Activated naive CD8-positive, alpha-beta T cell treated with anti-CD3 and anti-CD28 coated beads for 36 hours (primary cell): ENCODE measurements at places on chromosomes 13 and 19. TPM values are rescaled to one million over a fixed set of nuclear protein-coding genes. Genes with fewer than 3 reads are reported as not detected.

GRCh38 chr13:20016649-20017364, 58.3 kb downstream of the ZMYM2 start:
- H3K27ac ChIP-seq, result no peak overlapping the region
- H3K4me3 ChIP-seq, result no peak overlapping the region
- no peaks in the 10 kb centered on the region for H3K27me3 ChIP-seq
- H3K4me1 ChIP-seq, result peaks cover 36% of the 10 kb centered on the region
- peaks cover 83% of the 10 kb centered on the region for H3K36me3 ChIP-seq

IFNL1 gene
- not detected for total RNA-seq

DNA sequence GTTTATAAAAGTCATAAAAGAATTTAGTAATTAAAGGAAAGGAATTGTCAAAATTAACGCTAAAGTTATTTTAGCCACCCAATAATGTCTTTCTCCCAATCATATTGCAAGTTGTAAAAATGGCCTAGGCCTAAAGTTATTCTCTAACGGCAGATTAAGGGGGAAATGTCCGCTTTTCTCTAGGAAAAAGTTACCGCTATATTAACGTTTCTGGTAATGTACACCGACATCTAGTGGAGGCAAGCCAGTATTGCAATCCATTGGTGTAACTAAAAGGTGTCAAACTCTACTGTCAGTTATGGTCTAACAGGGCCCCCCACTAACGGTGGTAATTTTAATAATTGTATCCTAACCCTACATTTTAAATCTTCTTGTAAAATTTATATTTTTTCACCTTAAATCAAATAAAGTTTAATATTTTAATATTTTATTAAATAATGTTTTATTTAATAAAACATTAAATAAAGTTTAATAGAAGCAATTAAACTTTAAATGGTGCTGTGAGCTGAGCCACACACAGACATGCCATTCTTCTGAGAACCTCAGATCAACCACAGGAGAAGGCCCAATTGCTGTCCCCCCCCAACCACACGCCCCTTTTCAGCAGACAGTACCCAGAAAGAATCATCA, 35.9 kb upstream of the ZSCAN5A start:
- no peaks in the 10 kb centered on the region for H3K36me3 ChIP-seq
- H3K4me1 ChIP-seq, result no peaks in the 10 kb centered on the region
- no peak overlapping the region for H3K27ac ChIP-seq
- peak; percentile 42 for DNase-seq

FPR3 gene
- total RNA-seq, result not detected

COMP gene
- total RNA-seq, result not detected

GRCh38 chr13:80841414-80841813, 500.5 kb upstream of the SPRY2 start:
- no peak overlapping the region for H3K27ac ChIP-seq
- H3K27me3 ChIP-seq, result no peaks in the 10 kb centered on the region
- no peak overlapping the region for H3K4me3 ChIP-seq

GRCh38 chr13:74080762-74081161, 53.4 kb downstream of the KLF12 start:
- peaks cover 19% of the 10 kb centered on the region for H3K36me3 ChIP-seq
- H3K27ac ChIP-seq, result no peak overlapping the region
- H3K27me3 ChIP-seq, result no peaks in the 10 kb centered on the region
- H3K4me3 ChIP-seq, result no peak overlapping the region

COX7A1 gene
- not detected for total RNA-seq

ZNF304 gene
- total RNA-seq, result 10.3 TPM

KASH5 gene
- 0.45 TPM for total RNA-seq

DNA sequence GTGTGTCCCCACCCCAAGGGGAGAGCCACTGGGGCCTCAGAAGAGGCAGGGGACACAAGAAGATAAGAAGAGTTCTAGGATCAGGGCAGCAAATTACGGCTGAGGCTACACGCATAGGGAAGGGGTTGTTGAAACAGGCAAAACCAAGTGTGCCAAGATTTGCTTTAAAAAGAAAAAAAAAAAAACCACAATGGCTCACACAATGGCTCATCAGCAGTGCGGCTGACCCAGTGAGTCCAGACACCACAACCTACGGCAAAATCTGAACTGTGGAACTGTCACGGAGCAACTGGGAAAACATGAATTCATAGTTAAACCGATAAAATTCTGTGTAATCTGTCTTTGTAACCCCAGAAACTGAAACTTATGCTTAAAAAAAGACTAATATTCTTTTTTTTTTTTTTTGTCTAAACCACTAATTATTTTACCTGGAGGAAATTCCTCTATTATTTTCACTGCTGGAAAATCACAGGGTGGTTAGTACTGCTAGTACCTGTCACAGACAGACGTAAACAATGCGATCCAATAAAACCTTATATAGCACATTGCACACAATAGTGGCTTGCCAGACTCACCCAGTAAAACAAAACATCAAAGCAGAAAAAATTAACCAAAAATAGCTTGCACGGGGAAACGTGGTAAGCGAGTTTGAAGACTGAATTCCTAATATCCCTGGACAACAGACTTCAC, 325.4 kb upstream of the TSHZ3 start:
- no peak for DNase-seq
- no peak overlapping the region for H3K4me3 ChIP-seq
- no peaks in the 10 kb centered on the region for H3K27me3 ChIP-seq
- no peak overlapping the region for H3K27ac ChIP-seq

GRCh38 chr13:114226088-114226487, 8.6 kb upstream of the CDC16 start:
- H3K27me3 ChIP-seq, result no peaks in the 10 kb centered on the region
- no peak overlapping the region for H3K4me3 ChIP-seq
- H3K4me1 ChIP-seq, result peaks cover 52% of the 10 kb centered on the region

LGI4 gene
- total RNA-seq, result not detected

DNA sequence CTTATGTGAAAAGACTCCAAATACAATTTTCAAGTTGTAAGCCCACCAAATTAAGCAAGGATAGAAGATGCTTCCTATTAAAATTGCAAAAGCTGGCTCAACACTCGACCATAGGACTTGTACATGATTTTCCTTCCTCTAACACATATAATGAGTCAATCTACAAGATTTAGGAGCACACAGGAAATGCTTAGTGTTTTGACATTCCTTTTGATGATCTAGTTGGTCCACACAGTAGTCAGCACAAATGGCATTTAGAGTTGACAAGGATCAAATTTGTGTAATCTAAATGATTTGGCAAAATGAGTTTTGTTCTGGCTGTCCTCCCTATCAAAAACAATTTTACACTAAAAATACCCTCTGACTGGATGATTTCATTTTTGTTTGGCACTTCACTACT, 340.2 kb downstream of the DIAPH3 start:
- H3K4me1 ChIP-seq, result no peaks in the 10 kb centered on the region
- no peak overlapping the region for H3K4me3 ChIP-seq
- H3K27ac ChIP-seq, result no peak overlapping the region
- no peaks in the 10 kb centered on the region for H3K27me3 ChIP-seq
- no peaks in the 10 kb centered on the region for H3K36me3 ChIP-seq

SBSN gene
- total RNA-seq, result not detected

DNA sequence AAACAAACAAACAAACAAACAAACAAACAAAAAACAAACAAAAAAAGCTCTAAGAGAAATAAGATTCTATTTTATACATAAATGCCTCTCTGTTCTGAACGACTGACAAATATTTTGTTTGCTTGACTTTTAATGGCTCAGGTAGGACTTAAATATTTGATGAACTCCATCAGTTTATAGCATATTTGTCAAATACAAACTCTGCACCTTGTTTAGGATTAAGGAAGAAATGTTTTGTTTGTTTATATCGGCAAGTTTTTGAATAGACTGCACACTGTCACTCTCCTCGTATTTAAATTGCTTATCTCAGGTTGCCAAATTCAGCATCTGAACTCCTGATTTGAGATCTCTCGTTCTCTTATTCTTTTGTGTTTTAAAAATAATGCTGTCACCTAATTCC, 1499.7 kb upstream of the SLC10A2 start:
- H3K4me3 ChIP-seq, result no peak overlapping the region
- H3K36me3 ChIP-seq, result no peaks in the 10 kb centered on the region
- H3K27ac ChIP-seq, result no peak overlapping the region
- no peaks in the 10 kb centered on the region for H3K4me1 ChIP-seq
- H3K27me3 ChIP-seq, result peaks cover 4% of the 10 kb centered on the region

DNA sequence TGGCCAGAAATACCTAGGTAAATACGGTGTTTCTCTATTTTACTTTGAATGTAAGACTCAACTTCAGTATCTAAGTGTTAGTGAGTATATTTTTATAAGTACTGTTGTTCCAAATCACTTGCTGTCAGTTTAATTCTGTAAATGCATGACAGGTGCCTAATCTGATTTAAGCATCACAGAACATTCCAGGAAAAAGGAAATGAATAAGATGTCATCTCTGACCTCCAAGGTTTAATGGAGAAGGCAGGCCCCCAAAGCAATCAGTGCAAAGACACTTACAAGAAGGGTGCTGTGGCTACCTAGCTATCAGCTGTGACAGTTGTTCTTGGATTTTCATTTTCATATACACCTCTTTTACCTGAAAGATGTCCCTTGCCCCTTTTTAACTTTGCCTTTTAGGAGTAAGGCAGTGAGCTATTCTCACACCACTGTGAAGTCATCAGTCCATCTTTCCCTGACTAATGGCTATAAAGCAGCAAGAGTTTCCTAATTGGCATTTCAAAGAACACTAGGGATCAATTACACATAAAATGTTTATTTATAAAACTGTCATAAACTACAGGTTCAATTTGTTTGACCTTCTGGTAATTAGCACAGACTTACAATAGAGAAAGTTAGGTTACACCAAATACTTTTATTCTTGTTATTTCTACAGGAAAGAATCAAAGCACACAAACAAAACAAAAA, 427.6 kb downstream of the SPRY2 start:
- no peak for DNase-seq
- H3K4me3 ChIP-seq, result no peak overlapping the region
- H3K36me3 ChIP-seq, result no peaks in the 10 kb centered on the region
- H3K27me3 ChIP-seq, result no peaks in the 10 kb centered on the region
- H3K27ac ChIP-seq, result no peak overlapping the region

DDA1 gene
- total RNA-seq, result 43.6 TPM

GRCh38 chr13:43230989-43231388, 207.6 kb downstream of the DNAJC15 start:
- DNase-seq, result no peak
- H3K4me1 ChIP-seq, result no peaks in the 10 kb centered on the region
- H3K27me3 ChIP-seq, result no peaks in the 10 kb centered on the region
- no peaks in the 10 kb centered on the region for H3K36me3 ChIP-seq
- no peak overlapping the region for H3K4me3 ChIP-seq
- H3K27ac ChIP-seq, result no peak overlapping the region

ZNF835 gene
- 5.0 TPM for total RNA-seq

DNA sequence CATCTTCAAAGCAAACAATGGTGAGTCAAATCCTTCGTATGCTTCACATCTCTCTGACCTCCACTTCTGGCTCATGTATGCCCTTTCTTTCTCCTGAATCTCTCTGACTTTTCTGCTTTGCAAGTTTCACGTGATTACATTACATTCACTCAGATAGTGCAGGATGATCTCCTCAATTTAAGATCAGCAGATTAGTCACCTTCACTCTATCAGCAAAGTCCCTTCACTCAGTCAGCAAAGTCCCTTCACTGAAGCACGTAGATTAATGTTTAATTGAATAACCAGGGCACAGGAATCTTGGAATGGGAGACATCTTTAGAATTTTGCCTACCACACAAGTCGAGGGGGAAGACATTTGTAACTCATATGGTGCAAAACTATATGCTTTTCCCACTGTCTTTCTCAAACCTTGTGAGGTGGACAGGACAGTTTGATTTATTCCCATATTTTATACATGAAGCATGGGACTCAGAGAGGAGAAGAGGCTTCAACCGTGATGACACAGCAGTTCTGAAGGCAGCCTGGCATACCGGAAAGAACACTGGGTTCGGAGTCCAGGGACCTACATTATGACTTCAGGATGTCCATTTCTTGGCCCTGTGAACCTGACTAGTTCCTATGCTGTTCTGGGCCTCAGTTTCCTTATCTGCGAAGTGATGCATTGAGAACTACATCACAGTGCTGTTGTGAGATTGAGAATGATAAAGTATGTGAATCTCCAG, 23.3 kb downstream of the SIGLECL1 start:
- no peak overlapping the region for H3K27ac ChIP-seq
- peaks cover 3% of the 10 kb centered on the region for H3K4me1 ChIP-seq
- peaks cover 38% of the 10 kb centered on the region for H3K27me3 ChIP-seq
- H3K4me3 ChIP-seq, result no peak overlapping the region
- no peak for DNase-seq

ATP7B gene
- 0.80 TPM for total RNA-seq

DNA sequence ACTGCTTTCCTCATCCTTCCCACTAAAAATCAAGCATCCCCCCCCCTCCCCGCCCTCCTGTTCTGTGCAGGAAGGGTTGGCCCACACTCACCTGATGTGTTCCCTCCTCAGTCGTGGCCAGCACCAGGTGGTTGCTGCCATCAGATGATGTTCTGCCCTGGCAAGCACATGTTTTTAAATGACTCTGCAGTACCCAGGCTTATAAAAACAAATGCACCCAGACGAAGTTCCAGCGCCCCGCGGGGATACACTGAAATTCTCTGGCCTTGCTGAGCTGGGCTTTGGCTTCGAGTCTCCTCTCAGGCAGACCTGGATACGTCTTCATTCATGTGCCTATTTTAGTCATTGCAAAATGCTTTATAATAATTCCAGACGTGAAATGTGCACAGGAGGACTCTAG, 316.3 kb downstream of the DLEU7 start:
- no peaks in the 10 kb centered on the region for H3K36me3 ChIP-seq
- no peak overlapping the region for H3K4me3 ChIP-seq
- no peak for DNase-seq

BRD4 gene
- 113 TPM for total RNA-seq

CAMSAP3 gene
- 0.52 TPM for total RNA-seq

- no peaks in the 10 kb centered on the region for H3K36me3 ChIP-seq
- H3K4me1 ChIP-seq, result peaks cover 25% of the 10 kb centered on the region
- H3K4me3 ChIP-seq, result no peak overlapping the region
- no peak overlapping the region for H3K27ac ChIP-seq
- H3K27me3 ChIP-seq, result no peaks in the 10 kb centered on the region
Observed at GRCh38 chr19:18685597-18686190, 2.2 kb downstream of the CRTC1 start.

DNA sequence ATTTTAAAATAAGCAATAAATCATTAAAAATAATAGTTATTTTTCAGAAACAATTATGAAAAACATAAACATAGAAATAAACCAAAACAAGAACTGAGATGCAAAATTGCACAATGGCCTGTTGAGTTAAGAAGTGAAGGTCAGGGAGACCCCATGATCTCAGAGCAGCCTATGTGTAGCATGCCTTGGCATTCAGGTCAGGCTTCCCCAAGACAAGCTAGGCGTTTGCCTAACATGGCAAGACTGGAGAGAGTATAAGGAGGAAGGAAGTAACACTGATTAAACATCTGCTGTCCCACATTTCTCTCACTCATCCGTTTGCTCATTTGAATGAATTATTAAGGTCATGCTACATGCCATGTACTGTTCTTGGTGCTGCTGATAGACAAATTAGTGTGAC, 291.8 kb downstream of the TSHZ3 start:
- no peak overlapping the region for H3K4me3 ChIP-seq
- H3K36me3 ChIP-seq, result no peaks in the 10 kb centered on the region
- H3K27ac ChIP-seq, result no peak overlapping the region
- no peaks in the 10 kb centered on the region for H3K4me1 ChIP-seq
- peaks cover 11% of the 10 kb centered on the region for H3K27me3 ChIP-seq

PCDH20 gene
- total RNA-seq, result not detected

KIR3DL2 gene
- total RNA-seq, result 0.18 TPM
